ENCODE measurements at places on chromosomes 11 and 22. TPM values are rescaled to one million over a fixed set of nuclear protein-coding genes. Genes with fewer than 3 reads are reported as not detected.

DNA sequence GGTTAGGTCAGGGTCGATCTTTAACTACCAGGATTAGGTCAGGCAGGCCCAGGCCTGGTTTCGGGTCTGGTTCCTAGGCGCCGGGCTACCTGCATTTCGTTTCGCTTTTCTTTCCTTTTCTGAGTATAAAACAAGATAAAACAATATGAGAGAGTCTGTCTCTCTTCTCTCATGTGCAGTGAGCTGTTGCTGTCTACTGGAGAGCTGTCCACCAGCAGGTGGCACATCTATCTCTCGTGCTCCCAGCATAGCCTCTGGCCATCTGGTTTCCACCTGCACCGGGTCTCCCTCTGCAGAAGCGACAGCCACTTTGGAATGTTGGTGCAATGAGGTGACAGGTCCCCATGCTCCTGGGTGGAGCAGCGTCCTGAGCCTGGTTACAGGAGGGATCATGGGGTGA, 27.6 kb downstream of the RIBC2 start:
- ATAC-seq = peak; percentile 74

- ATAC-seq = no peak
Observed at GRCh38 chr22:22432937-22433336, 75.6 kb downstream of the ZNF280B start.

DNA sequence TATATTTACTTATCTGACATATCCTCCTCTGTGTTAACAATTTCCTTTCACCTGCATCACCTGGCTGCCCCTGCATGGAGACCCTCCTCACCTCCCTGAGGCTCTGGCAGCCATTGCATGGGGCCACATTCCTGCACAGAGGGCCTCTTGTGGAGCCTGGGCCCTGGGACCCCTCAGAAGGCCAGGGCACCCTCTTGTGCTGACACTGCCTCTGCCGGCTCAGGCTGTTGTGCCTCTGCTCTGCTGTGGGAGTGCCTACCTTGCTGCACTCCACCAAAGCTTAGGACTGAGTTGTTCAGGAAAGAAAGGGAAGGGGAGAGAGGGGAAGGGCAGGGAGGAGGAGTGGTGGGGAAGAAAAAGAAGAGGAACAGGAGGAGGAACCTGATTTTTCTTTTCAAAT, 194.5 kb downstream of the ADAMTS15 start:
- ATAC-seq = no peak

GRCh38 chr11:19869466-19869865, 156.8 kb downstream of the NAV2 start:
- ATAC-seq = no peak

DNA sequence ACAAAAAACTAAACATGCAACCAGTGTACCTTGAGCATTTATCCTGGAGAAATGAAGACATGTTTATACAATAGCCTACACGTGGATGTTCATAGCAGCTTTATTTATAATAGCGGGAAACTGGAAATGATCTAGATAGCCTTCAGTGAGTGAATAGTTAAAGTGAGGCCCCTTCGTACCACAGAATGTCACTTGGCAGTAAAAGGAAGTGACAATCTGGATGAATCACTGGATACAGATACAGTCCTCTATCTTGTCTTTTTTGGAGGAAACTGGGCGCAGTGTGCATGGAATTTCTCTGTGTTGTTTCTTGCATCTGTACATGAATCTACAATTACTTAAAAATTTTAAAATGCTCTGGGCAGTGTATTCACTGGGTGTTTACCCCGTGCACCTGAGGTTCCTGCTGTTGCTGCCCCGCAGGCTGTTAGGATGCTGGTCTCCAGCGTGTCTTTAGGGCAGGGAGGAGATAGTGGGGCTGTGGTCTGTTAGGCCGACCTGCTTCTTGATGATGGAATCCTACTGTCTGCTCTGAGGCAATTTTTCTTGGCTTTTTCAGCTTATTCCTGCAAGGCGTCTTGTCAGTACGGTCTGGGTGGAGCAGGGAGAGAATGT, 23.2 kb downstream of the DERL3 start:
- ATAC-seq = no peak

DNA sequence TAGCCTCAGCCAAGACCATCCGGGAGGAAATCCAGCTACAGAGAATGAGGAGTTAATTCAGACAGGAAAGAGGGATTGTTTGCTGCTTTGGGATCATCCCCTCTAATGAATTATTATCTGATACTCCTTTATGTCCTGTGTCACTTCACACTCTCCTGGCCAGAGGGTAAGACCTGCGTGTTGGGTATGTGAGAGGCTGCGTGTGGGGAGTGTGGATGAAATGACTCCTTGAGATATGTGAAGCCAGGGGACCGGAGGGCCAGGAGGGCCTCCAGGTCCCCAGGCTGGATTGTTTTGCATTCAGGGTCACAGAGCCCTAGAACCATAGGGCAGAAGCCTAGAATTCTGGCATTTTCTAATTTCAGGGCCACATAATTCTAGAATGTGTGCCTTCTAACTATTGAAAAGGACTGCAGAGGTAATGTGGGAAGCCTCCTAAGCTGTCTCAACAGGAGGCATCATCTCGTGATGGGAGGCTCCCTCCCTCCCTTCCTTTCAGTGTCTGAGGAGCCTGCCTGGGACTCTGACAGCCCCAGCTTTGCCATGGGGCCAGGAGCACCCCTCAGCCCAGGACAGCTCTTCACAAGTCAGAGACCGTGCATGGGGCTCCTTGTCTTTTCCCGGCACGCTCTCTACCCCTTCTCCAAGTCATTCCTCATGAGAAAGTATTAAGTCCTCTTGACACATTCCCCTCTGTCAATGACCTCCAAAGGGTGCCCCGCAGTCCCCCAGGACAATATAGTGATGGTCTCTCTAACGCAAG, 3.7 kb downstream of the TPBGL start:
- ATAC-seq = no peak

GRCh38 chr22:19843107-19843856, 11.4 kb downstream of the GNB1L start:
- ATAC-seq = peak; percentile 2

PCF11 gene
- 28.7 TPM for total RNA-seq

OR51D1 gene
- not detected for total RNA-seq

DRD4 gene
- 0.16 TPM for total RNA-seq
